ENCODE measurements at places on chromosomes 13 and 19. TPM values are rescaled to one million over a fixed set of nuclear protein-coding genes. Genes with fewer than 3 reads are reported as not detected.

IFNL3 gene
- total RNA-seq: not detected

CEACAM20 gene
- total RNA-seq: not detected

LGALS7 gene
- total RNA-seq: not detected

DNA sequence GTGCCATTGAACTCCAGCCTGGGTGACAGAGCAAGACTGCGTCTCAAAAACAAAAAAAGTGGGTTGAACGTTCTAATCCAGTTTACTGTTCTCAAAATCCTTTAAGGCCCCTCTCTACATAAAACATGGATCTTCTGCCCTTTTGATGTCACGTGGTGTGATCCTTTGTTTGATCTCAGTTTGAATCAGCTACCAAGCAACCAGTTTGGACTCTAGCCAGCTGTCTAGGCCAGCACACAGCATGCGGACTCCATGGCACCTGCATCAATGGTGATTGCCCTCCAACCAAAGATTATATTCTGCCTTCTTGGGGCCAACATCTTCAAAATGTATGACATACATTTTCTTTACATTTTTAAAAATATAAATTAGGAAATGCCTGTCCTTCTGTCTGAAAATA lies 365.4 kb downstream of the NDFIP2 start:
- no peak for DNase-seq

- DNase-seq: no peak
Observed at GRCh38 chr13:80011448-80012212, 329.3 kb downstream of the SPRY2 start.

GRCh38 chr13:28173793-28174192 lies 35.4 kb downstream of the PAN3 start:
- no peak for DNase-seq

DNA sequence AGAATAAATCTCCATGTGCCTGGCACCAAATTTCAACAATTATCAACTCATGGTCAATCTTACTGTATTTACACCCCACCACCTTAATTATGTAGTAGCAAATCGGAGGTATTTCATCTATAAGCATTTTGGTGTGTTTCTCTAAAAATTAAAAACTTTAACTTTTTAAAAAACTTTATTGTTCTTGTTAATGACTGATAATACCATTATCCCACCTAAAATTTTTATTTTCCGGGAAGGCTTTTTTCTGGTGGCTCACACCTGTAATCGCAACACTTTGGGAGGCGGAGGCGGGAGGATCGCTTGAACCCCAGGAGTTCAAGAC lies 453 bp upstream of the PDCD2L start:
- DNase-seq: no peak

DNA sequence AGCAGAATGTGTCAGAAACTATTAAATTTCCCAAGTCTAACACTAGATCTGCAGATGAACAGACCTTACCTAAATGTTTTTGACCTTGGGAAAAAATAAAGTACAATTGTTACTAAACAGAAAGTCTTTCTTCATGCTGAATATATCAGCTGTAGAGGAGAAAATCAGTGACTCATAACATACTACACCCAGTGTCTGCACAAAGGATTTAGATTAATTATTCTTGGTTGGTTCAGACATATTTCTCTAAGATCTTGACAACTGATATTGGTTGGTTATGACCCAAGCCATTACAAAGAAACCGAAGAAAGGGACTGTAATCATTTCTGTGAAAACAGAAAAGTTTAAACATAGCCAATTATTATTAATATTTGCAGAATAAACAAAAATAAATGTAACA lies 225.1 kb downstream of the HS6ST3 start:
- DNase-seq: no peak

DNA sequence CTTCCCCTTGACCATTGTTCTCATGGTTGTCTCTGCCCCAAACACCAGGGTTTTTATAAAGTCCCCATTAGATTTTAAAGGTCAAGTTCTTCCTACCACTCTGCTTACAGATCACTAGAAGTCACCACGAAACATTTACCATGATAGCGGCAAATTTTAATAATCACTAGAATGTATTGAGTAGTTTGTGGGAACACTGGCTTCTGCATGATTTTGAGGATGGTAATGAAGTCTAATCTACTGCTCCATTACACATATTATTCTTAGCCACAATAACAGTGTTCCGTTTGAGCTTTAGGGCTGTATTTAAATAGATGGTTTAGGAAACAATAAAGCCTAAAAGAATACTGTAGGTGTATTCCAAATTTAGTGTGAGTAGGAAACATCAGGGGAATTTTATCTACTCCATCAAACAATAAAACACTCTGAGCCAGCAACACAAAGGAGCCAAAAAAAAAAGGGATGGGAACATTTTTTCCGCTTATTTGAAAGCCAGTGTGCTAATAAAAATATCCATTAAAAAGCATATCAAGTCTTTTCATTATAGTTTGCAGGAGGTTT lies 49.7 kb downstream of the KLF12 start:
- DNase-seq: no peak

DNA sequence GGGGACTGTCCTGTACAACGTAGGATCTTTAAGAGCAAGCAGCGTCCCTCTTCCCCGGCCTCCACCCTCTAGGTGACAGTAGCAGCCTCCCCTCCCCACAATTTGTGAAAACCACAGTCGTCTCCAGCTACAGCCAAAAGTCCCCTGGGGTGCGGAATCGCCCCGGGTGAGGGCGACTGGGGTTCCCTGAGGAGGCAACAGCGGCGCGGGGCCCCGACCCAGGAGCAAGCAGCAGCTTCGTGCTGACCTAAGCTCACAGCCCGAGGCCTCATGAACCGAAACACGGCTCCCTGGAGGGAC lies 322 bp downstream of the ZNF558 start:
- DNase-seq: no peak

DNA sequence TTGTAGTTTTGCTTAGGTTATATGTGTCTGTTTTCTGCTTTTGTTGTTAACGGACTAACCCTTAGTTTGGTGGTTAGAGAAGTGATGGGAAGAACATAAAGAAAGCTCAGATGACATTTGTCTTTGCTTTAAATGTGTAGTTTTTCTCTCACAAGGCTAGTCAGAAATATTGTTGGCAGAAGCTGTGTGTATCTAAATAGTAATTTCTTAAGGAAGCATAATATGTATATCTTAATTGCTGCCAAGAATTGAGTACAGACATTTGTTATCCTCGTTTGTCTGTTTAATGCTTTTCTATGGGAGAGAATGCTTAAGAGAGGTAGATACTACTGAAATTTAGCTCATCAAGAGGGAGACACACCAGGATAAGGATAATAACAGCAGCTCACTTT lies 2.7 kb downstream of the RGCC start:
- DNase-seq: no peak

DNA sequence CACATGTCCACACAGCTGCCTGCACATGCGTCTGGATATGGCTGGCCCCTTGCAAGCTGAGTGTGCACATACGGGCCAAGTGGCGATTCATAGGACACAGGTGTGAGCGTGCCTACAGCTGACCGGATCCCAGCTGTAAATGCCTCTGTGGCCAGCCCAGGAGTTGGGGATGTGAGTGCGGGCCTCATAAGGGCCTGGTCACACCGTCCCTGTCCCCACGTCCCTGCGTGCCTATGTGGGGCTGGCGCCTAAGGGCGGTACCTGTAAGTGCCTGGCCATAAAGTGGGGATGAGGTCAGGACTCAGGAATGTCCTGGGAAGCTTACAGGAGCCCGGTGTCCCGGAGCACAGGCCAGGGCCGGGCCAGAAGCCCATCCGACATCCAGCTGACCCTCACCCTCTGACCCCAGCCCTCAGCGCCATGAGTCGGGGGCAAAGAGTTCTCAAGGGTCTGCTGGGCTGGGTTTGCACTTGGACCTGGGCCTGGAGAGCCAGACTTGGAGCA lies 1.3 kb upstream of the ARHGAP45 start:
- no peak for DNase-seq

DNA sequence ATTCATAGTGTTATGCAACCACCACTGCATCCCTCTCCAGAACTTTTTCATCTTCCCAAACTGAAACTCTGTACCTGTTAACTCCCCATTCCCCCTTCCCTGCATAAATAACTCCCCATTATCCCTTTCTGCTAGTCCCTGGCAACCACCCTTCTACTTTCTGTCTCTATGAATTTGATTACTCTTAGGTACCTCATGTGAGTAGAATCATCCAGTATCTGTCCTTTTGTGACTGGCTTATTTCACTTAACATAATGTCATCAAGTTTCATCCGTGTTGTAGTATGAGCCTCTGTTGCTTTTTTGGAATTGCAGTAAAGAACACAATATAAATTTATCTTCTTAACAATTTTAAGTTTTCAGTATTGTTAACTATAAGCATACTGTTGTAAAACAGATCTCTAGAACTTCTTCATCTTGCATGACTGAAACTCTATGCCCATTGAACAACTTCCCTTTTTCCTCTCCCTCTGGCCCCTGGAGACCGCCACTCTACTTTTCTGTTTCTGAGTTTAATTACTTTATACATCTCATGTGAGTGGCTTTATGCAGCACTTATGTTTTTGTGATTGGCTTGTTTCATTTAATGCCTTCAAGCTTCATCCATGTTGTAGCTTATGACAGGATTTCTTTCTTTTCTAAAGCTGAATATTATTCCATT lies 87.3 kb upstream of the ABCC4 start:
- DNase-seq: no peak

DNA sequence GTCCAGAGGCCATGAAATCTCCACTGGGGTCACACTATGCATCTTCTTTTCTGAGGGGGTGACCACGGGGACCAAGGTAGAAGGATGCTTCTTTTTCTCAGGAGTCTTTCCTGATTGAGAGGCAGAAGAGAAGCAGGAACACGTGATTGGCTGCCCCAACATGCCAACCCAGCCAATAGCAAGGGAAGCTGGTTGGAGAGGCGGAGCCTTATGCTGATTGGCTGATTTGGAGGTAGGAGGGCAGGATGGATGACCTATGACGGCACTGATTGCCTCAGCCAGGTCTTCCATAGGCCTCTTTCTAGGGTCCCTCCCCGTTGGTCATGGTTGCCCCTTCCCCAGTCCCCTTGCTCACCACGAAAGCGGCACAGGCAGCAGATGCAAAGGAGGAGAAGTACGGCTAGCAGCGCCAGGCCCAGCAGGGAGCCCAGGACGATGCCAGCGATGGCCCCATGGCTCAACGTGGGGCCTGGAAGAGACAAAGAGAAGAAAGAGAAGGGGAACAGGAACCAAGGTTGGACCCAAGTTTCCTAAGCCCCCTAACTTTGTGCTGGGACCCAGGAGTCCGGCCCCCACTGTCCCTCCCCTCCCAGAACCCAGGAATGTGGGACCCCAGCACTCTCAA lies 8.0 kb downstream of the VSIG10L start:
- no peak for DNase-seq

GRCh38 chr19:47310819-47311218 lies 1.2 kb downstream of the C5AR1 start:
- peak; percentile 71 for DNase-seq

GRCh38 chr19:28239270-28239669 lies 973.7 kb downstream of the UQCRFS1 start:
- no peak for DNase-seq

DNA sequence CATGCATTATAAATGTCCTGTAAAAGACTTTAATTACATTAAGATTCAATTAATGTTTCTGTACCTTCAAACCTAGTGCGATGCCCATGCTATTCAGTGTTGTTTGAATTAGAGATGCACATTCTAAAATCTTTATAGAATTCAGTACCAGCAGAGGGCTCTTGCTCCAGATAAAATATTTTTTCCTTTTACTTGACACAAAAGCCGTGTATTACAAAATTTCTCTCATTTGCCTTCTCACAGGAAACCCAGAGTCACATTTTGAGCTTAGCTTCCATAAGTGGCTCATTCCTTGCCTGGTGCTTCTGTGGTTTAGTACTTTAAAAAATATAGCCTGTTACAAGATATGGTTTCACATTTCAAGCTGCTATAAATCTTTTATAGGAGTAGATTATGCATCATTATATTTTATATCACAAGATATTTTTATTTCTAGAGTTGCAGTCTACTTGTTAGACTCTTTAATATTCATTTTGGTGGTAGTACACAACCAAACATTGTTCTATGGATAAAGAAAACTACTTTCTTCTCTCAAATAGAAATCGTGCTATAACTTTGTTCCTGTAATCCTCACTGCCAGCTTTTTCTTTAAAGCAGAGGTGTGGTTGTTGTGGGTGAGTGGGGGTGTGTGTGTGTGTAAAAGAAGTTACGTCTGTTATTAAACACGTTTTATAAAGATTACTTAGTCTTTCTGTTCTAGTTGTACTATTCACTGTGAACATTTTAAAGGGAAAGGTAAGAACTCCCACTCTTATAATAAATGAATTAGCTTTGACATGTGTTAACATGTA lies 101.4 kb downstream of the RNF17 start:
- DNase-seq: no peak
